ENCODE measurements at places on chromosomes 5 and 9.

GRCh38 chr5:64612344-64612961 lies 77.8 kb upstream of the SHISAL2B start:
- DNase-seq = peak; percentile 54

- DNase-seq = no peak
Observed at GRCh38 chr9:130498918-130499698, 54.3 kb downstream of the ASS1 start.

DNA sequence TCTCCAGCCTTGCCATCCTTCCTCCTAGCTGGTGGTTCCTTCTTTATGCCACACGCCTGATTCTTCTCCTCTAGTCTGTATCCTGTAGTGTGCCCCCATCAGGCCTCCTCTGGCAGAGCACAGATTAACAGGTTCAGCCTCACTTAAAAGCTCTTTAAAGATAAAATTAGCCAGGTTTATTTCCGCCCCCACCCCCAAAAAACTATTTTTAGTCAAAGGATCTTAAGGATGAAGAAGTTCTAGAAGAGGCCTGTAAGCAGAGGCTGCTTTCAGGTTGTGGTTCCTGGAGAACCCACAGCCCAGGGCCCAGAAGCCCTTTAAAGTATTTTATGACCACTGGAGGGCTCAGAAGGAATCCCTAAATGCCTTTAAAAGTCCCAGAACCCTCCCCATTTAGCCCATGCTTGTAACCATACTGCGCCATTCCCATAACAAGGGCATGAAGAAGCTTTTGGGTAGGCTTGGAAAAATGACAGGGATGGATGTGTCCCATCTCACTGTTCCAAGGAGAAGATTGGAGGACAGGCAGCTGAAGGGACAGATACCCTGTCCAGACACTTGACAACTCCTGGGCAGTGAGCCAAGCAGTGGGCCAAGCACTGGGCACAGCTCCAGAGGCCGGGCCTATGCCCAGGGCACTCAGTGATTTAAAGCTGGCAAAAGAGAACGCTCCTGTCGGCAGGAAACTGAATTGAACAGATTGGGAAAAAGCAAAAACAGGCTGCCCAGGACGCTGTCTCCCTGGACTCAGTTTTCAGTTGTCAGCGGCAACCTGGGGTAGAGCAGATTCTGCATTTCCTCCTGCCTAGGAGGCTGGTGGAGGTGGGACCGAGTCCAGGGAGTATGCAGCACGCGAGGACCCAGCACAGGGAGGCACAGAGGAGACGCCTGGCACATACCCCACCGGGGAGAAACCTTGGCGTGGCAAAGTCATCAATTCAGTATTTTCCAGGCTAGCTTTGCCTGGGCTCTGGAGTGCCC lies 106.3 kb upstream of the SSBP2 start:
- DNase-seq = peak; percentile 9

DNA sequence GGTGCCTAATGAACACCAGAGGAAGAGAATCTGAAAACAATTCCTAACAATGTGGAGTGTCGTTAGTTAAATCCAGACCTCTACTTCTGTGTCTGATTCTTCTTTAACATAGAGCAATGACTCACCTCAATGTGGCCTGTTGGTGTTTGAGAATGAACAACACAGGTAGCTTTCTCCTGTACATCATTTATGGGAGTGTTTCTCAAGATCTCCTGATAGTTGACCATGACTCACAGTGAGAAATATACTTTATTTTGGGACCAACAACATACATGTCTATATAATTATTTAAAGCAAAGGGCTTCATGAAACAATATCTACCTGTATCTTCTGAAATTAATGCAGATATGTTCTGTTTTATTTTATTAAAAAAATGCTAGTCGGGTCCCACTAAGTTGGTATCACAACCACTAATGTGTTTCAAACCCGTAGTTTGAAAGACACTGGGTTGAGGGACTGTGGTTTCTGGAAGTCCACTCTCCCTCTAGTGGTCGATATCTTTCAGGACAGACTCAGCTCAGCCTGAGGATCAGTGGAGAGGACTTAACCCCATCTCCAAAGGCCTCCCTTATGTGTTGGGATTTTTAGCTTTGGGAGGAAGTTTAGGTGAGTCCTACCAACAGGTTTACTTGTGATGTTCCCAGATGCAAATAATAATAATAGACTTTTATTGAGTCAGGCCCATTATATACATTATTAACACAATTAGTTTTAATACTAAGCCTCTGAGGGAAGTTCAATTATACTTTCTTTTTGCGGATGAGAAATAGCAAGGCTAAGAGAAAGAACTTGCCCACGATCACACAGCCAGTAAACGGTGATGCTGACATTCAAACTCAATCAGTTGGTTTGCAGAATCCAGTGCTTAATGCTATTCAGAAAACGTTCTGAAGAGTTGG lies 70.0 kb upstream of the KLF9 start:
- DNase-seq = peak; percentile 77

DNA sequence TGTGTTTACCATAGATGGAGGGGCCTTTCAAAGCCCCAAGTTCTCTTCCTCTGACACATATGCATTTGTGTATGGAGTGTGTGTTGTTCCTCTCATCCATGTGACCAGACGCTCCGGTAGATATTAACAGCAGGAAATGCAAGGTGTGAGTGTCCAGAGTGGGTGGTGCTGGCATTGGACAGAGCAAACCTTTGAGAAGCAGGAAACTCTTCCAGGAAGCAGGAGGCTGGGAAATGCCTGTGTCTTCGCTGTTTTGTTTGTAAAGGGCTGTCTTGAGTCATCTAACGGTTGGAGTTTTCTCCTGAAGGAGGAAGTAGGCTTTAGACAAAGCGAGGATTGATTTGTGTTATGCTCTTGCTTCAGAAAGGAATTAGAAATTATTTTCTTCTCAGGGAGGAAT lies 370.9 kb downstream of the PLK2 start:
- no peak for DNase-seq

DNA sequence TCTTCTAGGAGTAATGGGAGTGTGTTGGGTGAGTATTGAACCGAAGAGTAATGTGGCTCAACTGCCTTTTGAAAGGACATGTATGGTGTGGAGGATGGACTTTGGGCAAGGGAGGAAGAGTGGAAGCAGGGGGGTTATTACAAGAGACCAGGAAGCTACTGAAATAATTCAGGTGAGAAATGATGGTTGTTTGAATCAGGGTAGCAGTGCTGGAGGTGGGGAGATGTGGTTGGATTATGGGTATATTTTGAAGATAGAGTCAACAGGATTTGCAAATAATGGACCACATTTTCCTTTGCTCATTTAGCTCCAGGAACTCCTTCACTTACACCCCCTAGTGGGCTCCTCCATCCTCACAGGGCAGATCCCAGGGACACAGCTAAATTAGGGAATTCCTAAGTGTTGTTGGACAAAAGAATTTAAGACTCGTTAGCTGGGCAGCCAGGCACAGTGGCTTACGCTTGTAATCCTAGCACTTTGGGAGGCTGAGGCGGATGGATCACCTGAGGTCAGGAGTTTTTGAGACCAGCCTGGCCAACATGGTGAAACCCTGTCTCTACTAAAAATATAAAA lies 1.2 kb upstream of the SLC4A9 start:
- DNase-seq = peak; percentile 69

GRCh38 chr5:19098434-19098833 lies 889.6 kb downstream of the CDH18 start:
- no peak for DNase-seq

DNA sequence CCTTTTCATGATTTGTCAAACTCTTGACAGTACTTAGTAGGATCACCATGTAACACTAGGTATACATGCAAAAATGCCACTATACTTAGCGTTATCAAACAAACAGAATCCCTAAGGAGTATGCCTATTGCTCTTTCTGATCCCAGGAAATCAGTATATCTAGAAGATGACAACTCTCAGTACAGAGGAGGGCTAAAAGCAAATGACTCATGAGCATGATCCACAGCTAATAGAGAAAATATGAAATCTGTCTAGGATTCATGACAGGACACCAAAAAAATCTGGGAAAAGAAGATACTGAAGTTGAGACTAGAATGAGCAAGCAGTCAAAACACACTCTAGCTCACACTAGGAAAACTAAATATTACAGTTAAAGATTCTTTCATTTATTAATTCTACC lies 89.2 kb downstream of the RAPGEF6 start:
- no peak for DNase-seq

- DNase-seq = peak; percentile 38
Observed at GRCh38 chr9:14652729-14653377, 40.4 kb downstream of the ZDHHC21 start.

GRCh38 chr5:96049398-96050272 lies 88.0 kb upstream of the ELL2 start:
- peak; percentile 9 for DNase-seq

- peak; percentile 37 for DNase-seq
Observed at GRCh38 chr9:89850631-89851325, 246.0 kb downstream of the GADD45G start.

DNA sequence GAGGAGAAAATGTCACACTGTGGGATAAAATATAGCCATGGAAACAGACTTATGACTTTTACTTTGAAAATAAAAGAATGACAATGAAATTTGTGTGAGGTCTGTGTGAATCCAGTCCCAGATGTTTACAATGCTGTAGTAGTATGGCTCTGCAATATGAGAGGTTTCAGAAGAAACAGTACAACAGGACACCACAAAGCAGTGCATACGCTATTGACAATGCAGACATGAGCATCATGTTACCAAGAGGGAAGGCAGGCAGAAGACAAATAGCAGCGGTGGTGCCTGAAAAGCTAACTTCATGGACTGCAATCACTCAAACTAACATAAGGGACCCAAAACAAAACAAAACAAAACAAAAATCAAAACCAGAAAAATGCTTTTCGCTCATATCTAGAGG lies 1.8 kb downstream of the FGF10 start:
- no peak for DNase-seq

DNA sequence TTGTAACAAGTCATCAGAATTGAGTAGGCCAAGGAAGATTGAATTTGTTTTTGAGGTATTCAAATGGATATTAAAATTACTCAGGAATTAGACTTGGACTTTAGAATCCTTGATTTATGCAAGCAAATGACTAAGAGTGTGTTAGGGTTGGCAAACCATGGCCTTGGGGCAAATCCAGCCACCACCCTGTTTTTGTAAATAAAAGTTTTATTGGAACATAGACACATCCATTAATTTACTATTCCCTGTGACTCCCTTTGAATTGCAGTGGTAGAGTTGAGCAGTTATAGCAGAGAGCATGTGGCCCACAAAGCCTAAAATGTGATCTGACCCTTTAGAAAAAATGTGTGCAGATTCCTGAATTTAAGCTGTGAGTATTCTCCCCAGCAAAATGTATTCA lies 115.6 kb downstream of the WDR70 start:
- DNase-seq = no peak

- DNase-seq = no peak
Observed at GRCh38 chr5:139082813-139083498, 115.2 kb downstream of the SIL1 start.

DNA sequence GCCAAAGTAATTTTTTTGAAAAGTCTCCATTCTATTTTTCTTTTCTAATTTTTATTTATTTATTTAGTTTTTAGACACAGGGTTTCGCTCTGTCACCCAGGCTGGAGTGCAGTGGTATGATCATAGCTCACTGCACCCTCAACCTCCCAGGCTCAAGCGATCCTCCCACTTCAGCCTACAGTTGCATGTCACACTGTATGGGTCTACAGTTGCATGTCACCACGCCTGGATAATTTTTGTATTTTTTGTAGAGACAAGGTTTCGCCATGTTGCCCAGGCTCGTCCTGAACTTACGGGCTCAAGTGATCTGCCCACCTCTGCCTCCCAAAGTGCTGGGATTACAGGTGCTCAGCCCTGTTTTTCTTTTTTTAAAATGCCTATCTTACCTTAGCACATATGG lies 10.7 kb downstream of the FANCC start:
- DNase-seq = no peak

DNA sequence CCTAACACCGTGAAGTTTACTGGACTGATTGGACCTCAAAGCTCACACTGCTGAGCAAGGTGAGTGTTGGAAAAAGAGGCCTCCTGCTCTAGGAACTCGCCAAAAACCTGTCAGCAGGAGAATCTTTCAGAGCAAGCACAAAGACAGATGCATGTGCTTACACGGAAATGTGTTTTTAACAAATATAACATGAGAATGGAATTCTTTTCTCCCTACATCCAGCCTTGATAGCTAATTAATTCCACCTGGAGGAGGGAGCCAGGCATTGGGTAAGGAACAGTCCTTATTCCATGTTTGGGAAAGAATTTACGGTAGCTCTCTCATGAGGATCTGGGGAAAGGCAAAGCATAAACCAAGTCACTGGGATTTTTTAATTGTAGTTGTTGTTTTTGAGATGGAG lies 98.8 kb downstream of the KLF4 start:
- DNase-seq = no peak

DNA sequence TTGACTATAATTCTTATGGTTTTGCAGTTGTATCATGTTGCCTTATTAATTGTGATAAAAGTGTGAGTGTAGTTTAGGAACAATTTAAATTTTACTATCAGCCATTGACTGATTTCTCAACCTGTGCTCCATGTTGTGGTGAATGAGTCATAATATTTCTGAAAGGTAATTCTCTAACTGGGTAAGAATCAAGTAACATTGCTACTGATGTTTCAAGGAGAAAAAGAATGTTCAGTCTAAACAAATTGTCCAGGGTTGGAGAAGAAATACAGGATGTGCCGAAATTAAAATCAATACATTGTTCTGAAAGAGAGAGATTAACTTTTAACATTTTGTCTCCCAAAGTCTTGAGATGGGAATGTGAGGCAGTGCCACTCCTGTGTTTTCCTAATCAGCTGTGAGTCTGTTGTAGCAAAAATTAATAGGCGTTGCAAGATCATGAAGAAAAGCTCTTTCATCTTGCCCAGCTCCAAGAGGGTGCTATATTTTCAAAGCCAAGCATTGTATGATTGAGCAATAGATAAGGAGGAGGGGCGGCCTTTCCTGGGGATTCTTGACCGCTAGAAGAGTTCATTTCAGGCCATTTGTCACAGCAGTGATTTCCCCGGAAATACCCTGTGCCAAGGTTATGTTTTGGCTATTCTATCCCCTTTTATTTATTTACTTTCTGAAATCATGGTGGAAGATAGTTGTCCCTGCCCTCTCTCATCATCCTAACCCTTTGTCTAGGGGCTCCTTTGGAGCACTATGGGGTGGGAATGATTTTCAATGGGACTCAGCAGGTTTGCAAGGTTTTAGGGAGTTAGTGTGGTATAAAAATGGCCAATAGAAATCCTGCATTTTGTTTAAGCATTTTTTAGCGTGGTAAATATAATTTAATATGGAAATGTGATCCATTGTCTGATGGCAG lies 151.6 kb downstream of the FOCAD start:
- no peak for DNase-seq
